Left renal cortex interstitium (tissue), 4 donors: ENCODE measurements at places on chromosomes 16 and 17.

DNA sequence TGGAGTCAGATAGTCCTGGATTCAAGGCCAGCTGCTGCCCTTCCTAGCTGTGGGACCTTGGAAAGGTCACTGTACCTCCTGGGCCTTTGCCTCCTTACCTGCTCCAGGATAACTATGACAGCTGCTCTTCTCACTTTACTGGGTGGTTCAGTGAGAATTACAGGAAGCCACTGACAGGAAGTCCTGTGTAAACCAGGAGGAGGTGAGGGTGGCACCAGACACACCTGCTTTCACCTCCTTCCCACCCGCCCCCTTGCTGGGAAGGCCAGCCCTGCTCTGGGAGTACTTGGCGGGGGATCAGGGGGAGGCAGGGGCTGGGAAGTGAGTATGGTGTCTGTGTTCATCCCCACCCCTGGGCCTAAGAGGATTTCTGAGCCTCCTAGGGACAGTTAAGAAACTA is 42.6 kb downstream of the CPNE2 start:
- DNase-seq = no peak

- DNase-seq = no peak
Observed at GRCh38 chr17:62617894-62618472, 9.5 kb upstream of the MRC2 start.

GRCh38 chr16:28883221-28883996 is 5.1 kb downstream of the ATP2A1 start:
- no peak for DNase-seq

GRCh38 chr16:57807252-57807967 is 5.1 kb upstream of the KIFC3 start:
- DNase-seq = no peak

GRCh38 chr16:8686031-8686621 is 11.7 kb downstream of the ABAT start:
- DNase-seq = peak; percentile 13

- no peak for DNase-seq
Observed at GRCh38 chr17:78774956-78775571, 7.0 kb downstream of the CYTH1 start.

DNA sequence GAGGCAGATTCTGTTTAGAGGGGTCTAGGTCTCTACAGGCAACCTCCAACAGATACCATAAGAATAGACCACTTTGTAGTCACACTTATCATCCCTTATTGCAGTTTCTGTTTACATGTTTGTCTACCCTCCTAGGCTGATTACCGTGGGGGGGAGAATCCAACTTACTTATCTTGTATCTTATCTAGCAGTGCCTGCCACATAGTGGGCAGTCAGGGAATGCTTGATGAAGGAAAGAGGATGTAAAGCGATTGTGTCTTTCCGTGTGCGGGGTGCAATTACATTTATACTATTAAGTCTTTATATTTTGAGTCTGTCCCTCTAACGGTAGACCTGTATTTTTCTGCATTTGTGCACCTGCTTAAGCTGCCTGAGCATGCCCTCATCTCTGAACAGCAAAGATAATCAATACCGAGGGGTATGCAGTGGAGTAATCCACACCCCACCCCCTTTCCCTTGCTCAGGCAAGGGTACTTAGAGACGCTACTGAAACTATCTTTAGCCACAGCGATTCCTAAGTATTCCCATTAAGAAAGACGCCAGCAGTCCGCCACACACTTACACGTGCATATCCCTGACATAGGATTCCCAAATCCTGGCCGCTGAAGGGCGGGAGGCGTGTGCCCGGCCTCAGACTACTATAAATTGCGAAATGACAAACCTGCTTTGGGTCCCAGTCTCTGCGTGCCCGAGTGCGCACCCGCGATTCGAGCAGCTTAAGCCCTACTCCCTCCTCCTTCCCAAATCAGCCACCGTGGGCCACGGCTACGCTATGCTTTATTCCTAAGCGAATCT is 635 bp upstream of the AATF start:
- DNase-seq = no peak

GRCh38 chr16:57688487-57688986 is 6.1 kb upstream of the DRC7 start:
- DNase-seq = no peak

DNA sequence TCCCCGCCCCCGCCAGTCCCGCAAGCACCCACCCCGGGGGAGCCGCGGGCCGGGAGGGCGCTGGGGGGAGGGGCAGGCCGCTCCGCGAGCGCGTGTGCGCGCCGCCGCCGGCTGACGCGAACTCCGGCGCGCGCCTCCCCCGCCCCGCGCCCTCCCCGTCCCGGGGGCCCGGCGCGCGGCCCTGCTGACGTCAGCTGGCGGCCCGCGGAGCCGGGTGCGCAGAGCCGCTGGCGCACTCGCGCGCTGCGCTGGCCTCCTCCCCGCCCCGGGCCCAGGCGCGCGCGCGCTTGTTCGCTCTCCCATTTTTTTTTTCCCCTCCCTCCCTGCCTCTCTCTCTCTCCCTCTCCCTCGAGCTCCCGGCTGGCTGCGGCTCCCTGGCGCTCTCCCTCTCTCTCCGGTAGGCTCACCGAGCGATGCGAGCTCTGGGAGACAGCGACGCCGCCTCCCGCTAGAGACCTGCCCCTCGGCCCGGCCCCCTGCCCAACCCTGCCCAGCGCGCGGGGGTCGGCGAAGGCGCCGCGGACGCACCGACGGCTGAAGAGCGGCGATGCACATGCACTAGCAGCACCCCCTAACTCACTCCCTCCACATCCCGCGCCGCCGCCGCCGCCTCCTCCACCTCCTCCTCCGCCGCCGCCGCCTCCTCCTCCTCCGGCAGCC is at the start of gene GNAO1:
Gene GNAO1 (plus strand): TSS at position 334 of the 660 bp plus-strand sequence. CDS start 747 bp downstream, outside the sequence.
- DNase-seq = peak; percentile 59

DNA sequence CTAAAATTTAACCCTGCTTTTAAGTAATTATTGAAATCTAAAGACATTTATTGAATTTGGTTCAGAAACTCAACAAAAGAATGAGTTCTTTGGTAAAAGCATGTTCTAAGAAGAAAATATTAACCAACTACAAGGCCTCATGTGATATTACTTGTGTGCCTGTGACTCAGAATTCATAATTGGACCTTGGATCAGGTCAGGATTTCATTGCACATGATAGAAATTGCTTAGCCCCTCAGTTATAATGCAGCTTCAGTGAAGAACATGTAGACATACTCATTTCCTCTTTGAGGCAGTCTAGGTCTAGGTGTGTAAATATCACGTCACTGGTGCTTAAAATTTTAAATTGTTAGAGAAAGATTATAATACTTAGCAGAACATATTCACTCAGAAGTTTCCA is 410.0 kb upstream of the SOX9 start:
- DNase-seq = no peak

DNA sequence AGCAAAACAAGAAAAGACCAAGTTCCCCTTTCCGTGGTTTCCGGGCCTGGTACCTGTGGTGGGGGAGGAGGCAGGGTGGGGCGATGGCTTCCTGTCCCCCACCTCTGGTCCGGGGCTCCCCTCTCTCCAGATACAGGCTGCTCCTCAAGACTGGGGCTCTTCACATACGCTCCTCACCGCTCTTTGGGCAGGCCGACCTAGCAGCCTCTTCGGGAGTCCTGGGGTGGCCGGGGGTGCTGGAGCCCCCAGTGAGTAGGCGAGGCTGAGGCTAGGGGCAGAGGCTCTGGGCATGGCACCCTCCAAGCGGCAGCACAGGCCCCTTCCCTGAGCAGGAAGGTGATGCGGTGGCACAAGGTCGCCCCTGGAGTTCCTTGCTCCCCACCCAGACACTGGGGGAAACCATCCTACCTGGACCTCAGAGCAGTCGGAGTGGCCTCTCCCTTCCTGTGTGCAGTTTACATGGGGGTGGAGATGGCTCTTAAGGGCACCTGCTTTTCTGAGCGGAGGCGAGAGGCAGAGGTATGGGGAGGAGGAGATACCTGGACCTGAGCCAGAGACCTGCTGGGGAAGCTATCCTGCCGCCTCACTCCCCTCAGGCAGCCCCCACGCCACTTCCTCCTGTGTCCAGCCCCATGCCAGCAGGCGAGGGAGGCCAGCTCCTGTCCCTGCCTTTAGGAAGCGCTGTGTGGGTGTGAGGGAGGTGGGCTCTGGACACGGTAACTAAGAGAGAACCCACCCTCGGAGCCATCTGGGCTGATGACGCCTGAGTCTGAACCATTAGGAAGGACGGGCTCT is 891 bp downstream of the CORO1A start:
- DNase-seq = no peak

DNA sequence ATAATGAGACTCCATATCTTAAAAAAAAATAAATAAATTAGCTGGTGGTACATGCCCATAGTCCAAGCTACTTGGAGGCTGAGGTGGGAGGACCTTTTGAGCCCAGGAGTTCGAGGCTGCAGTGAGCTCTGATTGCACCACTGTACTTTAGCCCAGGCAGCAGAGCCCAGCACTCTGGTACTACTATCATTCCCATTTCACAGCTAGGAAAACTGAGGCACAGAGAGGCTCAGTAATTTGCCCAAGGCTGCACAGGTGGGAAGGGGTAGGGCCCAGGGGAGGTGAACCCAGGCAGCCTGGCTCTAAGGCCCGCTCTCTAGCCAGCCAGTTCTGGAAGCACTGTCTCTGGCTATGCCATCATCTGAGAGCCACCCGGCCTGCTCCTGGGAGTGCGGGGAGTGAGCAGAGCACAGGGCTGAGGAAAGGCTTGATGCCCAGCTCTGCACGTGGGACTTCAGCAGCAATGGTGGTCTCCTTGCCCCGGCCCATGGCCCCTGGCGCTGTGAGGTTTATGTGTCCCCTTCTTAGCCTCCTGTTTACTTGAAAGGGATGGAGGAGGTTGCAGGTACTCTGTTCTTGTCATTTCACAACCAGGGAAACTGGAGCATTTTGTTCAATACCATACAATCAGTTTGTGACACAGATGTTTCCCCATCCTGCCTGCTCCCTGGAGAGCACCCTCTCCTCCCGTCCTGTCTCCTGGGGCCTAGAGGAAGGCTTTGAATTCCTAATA is 222.3 kb downstream of the KATNIP start:
- no peak for DNase-seq
